ENCODE measurements at places on chromosomes 2 and 18.

DNA sequence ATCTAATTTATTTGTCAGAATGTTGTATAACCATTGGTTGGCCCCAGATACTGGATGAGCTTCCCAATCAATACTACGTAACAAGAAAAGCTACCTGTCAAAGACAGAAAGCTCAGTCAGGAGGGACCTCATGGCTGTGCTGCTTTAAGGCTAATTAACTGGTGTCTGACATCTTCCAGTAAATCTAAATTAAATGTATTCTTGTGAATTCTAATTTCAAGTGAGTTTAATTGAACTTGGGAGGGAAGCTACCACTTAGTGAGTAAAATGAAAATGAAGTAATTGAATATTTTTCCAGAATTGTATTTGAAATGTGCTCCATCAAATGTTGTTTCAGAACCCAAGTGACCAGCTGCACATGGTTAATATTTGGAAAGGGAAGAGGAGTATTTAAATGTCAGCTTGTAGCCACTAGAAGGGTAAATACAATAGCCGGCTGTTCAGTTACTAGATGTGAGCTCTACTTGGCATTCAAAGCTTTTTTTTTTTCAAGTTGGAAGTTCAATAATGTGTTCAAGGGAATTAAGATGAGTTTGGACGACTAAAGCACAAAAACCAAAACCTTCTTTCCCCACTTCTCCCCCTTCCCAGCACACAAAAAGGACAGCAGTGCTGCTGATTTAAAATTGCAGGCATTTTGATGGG, 62.0 kb downstream of the GPR39 start:
- no peak for DNase-seq

- no peak for DNase-seq
Measured at GRCh38 chr2:2057125-2057721, 273.9 kb downstream of the MYT1L start.

DNA sequence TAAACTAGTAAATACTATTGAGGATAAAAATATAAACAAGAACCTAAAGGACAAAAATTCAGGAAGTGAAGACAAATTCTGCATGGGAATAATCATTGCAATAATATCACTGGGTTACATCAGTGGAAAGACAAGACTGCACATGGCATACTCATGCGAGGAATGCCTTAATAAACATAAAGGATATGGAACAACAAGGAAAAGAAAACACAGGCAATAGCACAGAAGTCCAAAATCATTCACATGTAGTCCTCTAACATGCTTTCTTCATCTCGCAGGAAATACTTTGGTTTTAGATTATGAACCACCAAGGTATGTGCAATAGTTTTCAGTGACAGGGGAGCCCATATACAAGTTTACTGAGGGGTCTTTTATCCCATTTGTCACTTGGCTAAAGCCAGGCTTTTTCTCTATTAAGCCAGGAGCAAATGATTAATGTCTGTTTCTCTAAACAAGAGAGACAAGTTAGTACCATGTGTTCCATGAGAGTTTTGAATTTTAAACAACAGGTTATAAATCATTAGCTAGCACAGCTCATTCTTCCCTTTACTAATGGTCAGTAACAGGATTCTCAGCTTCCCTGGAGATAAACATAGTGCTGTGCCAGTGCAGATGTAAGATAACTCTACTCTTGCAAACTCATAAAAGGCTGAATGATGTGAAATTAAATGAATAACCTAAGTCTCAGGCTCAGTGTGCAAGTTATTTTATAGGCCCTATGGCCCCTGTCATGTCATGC, 353.6 kb upstream of the FSIP2 start:
- peak; percentile 6 for DNase-seq

DNA sequence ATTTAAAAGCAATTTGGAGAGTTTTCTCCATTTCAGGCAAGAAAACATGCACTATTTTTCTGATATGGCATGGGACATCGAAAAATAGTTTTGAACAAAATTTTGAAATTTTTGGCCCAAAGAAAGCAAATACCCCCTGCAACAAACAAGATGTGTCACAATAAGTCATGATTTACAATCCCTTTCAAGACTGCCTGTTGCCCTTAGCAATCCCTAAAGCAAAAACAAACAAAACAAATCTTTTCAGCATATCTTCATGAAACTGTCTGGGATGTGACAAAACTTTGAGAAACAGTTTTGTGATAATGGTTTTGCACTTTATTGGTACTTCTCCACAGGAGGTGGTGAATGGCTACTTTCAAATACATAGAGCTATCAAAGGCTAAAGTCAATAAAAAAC, 1888.7 kb upstream of the PIK3C3 start:
- DNase-seq: no peak

DNA sequence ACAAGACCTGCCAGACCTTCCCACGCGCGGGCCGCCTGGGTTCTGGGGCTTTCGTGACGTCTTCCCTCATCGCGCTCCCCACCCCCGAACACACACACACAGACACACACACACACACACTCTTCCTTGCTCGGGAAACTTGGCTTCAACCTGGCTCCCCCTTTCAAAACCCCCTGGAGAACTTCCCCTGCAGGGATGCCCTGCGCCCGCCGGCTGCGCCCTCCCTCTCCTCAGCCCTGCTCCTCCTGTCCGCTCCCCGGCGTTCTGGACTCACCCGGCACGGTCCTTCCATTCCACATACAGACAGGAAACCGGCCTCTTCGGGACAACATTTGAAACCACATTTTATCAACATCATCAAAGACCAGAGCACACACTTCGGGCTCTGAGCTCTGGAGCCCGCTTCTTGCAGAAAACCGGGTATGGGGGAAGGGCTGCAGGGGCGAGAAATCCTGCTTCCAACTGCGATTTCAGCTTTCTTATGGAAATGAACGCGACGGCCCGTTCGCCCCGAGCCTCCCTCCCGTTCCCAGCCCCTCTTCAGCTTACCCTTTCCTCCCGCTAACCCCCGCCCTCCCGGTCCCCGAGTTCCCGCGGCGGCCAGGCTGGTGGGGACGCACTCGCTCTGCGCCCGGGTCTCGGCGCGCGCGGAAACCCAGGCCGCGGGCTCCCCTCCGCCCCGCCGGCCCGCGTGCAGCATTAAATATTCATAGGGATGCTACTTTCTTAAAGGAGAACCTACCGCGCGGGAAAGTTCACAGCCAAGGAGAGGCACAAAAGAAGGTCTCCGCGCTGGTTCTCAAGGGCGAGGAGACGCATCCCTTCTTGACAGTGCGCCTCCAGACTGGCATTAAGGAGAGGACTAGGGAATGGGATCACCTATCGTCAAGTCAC, 18.3 kb downstream of the POU3F3 start:
- no peak for DNase-seq

- no peak for DNase-seq
Measured at GRCh38 chr2:174051741-174052583, 86.8 kb upstream of the SP3 start.

DNA sequence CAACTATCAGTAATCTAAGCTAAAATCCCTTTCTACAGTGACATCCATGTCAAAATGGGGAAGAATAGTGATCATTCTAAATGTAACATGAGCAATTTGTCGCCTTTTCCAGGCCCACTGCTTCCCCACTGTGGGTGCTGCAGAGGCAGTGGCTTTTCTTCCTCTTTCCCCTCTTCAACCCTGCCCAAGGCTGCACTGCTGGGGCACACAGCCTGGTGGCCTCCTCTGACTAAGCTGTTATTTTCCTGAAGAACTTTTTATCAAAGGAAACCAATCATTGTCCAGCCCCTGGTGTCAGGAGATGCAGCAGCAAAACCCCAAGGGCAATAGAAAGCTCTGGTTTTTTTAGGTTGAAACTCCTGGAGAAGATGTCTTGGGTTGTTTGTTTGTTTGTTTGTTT, 117.6 kb upstream of the KLF7 start:
- no peak for DNase-seq

DNA sequence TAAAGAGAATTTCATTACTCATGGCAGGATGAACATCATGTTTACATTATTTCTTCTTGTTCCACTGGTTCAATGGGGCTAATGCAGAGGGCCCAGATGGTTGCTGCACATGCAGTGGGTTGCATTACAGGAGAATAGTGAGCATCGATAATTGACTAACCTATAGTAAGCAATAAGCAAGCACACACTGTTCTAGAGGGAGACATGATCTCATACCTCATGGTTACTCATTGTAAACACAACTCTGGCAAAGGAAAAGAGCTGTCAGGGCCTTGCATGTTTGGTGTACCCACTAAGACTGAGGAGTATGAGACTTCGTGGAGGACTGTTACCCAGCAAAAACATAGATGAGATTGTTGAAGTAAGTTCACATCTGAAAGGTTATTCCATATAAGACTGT, 885.6 kb upstream of the VRK2 start:
- DNase-seq: no peak

All from prostate gland (tissue), 2 donors.